Mesenteric fat pad (tissue), 1 donor: ENCODE measurements at places on chromosomes 13 and 19. TPM values are rescaled to one million over a fixed set of nuclear protein-coding genes. Genes with fewer than 3 reads are reported as not detected.

The CD70 gene
- total RNA-seq: not detected

The PSG1 gene
- not detected for total RNA-seq

The NRTN gene
- total RNA-seq: 0.42 TPM

The CBARP gene
- total RNA-seq: 6.2 TPM

The GARRE1 gene
- total RNA-seq: 37.7 TPM

The ZNF865 gene
- total RNA-seq: 12.0 TPM

The SIX5 gene
- total RNA-seq: 18.0 TPM

The FFAR2 gene
- 2.4 TPM for total RNA-seq

The CYP2B6 gene
- not detected for total RNA-seq

The STOML3 gene
- not detected for total RNA-seq

The CDX2 gene
- 0.45 TPM for total RNA-seq

The GAPDHS gene
- not detected for total RNA-seq

The NTN5 gene
- 0.51 TPM for total RNA-seq

The CCDC159 gene
- total RNA-seq: 16.4 TPM

The ZFP14 gene
- 3.4 TPM for total RNA-seq

The RNF17 gene
- 0.58 TPM for total RNA-seq

The TMEM238 gene
- total RNA-seq: 0.90 TPM

The METTL21C gene
- not detected for total RNA-seq

The ARRDC5 gene
- 0.67 TPM for total RNA-seq

The ZNF729 gene
- not detected for total RNA-seq

The SLC1A6 gene
- not detected for total RNA-seq

The MCF2L gene
- 97.6 TPM for total RNA-seq

The SELENOV gene
- total RNA-seq: not detected

The PRTN3 gene
- 0.32 TPM for total RNA-seq

The HPN gene
- total RNA-seq: 1.4 TPM

The PRR19 gene
- not detected for total RNA-seq

The TMEM221 gene
- total RNA-seq: not detected

The KIR2DL3 gene
- not detected for total RNA-seq

The XAB2 gene
- 19.5 TPM for total RNA-seq

The CLEC4G gene
- total RNA-seq: 10.1 TPM

The DAND5 gene
- total RNA-seq: not detected

The CTXN1 gene
- total RNA-seq: 0.96 TPM

The PNMA8A gene
- total RNA-seq: 1.2 TPM

The ATP12A gene
- total RNA-seq: not detected

The KASH5 gene
- total RNA-seq: not detected

The GSX1 gene
- not detected for total RNA-seq

The KANK2 gene
- total RNA-seq: 121 TPM

The ZNF547 gene
- 2.2 TPM for total RNA-seq

The C5AR2 gene
- 13.9 TPM for total RNA-seq

The CGB3 gene
- total RNA-seq: not detected

The RBM26 gene
- 32.2 TPM for total RNA-seq

The FFAR1 gene
- total RNA-seq: not detected

The CALR3 gene
- not detected for total RNA-seq

The ZNF682 gene
- total RNA-seq: 4.3 TPM

The ZNF728 gene
- total RNA-seq: 3.1 TPM

The CCDC8 gene
- total RNA-seq: 2.9 TPM
